ENCODE measurements at places on chromosomes 5 and 9.

DNA sequence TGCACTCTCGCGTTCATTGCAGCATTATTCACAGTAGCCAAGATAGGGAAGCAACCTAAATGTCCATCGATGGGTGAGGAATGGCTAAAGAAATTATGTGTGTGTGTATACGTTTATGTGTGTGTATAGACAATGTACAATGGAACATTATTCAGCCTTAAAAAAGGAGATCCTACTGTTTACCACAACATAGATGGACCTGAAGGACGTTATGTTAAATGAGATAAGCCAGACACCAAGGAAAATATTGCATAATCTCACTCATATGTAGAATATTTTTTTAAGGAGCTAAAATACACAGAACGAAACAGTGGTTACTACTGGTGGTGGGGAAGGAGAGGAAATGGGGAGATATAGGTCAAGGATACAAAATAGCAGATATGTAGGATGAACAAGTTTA is 2.4 kb downstream of the KIF2A start:
- DNase-seq: no peak

GRCh38 chr5:2166306-2166978 is 283.7 kb upstream of the IRX4 start:
- no peak for DNase-seq

GRCh38 chr9:11088821-11089374 is 476.1 kb upstream of the PTPRD start:
- no peak for DNase-seq

- DNase-seq: peak; percentile 0
These were observed 367.8 kb downstream of the TLE1 start for GRCh38 chr9:81321551-81321950.

GRCh38 chr5:65766175-65766574 is 44.2 kb downstream of the NLN start:
- no peak for DNase-seq

DNA sequence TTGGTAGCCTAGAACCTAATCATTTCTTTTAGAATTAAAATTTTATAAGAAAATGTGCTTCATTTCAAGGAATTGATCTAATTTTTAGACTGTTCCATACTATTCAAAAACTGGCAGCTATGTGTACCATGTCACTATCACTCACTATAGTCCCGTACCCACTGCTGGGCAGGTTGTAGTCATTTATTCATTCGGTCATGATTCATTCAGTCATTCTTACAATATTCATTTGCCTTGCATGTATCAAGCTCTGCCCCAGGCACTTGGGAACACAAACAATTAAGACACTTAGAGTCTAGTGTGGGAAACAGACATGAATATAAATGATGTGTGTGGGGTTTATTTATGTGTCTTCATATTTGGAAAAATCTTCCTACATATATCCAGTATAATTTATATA is 26.4 kb downstream of the TDRD7 start:
- DNase-seq: no peak

DNA sequence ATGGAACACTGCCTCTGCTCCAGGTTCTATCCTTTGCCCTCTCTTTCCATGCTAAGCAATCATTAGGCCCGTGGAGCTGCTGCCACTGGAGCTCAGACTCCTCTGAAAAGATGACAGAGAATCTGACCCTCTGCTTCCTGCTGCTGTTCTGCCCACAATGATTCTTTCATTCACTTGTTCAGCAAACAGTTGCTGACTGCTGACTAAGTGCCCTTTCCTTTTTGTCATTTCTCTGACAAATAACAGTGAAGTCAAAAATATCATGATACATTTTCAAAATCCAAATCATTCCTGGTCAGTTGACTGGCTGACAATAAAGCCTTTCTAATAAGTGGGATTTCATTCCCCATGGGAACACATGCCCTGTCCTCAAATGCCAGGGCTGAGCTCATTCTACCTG is 110.1 kb downstream of the SIL1 start:
- no peak for DNase-seq

- DNase-seq: no peak
These were observed 27.2 kb upstream of the FCN1 start for GRCh38 chr9:134944916-134945315.

DNA sequence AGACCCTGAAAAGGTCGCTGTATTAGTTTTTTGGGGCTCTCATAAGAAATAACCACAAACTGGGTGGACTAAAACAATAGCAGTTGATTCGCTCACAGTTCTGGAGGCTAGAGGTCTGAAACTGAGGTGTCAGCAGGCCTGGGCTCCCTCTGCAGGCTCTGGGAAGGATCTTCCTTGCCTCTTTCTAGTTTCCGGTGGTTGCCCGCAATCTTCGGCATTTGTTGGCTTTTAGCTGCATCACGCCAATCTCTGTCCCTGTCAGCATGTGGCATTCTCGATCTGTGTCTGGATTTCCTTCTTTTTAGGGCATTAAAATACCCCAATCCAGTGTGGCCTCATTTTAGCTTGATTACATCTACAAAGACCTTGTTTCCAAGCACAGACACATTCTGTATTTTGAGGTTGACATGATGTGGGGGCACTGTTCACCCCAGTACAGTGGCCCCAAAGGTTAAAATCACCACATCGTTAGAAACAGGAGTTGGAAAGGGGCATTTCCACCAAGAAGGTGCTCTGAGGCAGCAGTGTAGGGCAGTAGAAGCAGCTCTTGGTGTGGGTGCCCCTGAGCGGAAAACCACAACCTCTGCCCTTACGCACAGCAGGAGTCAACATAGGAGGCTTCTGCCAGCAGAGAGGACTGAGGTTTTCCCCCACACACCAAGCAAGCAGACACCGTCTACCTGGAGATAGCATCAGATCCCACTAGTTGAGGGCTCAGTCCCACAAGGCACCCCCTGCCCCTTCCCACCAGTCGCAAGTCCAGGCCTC is 13.5 kb downstream of the ZNF79 start:
- DNase-seq: no peak

- DNase-seq: no peak
These were observed 246.1 kb downstream of the PRELID2 start for GRCh38 chr5:145589063-145589462.

- no peak for DNase-seq
These were observed 75.3 kb downstream of the PIP5K1B start for GRCh38 chr9:68780380-68780712.

GRCh38 chr5:2763533-2763794 is 12.0 kb upstream of the IRX2 start:
- DNase-seq: no peak

- DNase-seq: no peak
These were observed 7.4 kb downstream of the BSPRY start for GRCh38 chr9:113356686-113357292.

DNA sequence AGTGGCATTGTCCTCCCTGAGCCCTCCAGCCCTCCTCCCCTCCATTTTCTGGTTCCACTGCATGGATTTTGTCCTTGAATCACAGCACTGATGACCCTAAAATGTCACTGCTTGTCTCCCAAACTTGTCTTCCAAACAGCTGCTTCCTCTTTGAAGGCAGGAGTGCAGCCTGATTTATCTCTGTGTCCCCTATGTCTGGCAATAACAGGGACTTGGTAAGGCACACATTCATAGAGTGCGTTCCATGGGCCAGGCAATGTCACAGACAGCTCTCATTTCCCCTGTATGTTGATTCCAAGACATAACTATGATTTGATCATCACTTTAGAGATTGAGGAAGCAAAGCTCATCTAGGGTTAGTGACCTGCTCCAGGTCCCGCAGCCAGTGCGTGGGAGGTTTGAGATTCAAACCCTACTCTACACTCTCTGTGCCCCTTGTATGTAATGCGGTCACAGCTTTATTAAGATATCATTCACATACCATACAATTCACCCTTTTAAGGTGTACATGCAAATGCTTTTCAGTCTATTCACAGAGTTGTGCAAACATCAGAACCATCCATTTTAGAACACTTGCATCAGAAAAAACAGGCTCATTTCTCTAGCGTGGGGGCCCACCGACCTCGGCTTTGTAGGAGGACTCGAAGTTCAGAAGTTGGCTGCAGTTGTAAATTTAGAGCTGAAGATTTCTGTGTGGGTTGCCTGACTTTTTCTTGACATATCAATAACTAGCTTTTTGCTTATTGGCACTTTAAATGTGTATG is 28.4 kb upstream of the BOD1 start:
- DNase-seq: no peak
